ENCODE measurements at places on chromosomes 5 and 9.

DNA sequence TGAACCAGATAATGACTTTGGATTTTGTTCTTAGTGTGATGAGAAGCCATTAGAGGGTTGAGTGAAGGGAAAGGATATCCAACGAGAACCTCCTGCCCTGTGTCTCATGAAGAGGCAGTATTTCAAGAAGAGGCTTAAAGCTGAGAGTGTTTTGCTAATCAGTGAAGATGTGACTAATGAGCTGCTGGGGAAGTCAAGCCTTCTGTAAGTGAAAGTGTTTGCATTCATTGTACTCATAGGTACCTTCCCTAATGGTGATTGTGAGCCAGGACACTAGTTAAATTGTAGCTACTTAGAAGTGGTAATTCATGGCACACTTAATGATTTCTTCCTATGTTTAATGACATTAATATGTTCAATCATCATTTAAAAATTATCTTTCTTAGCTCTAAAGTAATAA lies 23.7 kb downstream of the PIP5K1B start:
- no peak for DNase-seq

GRCh38 chr9:98327249-98327561 lies 71.8 kb upstream of the TBC1D2 start:
- no peak for DNase-seq

GRCh38 chr5:134555223-134555889 lies 29.9 kb downstream of the JADE2 start:
- no peak for DNase-seq

GRCh38 chr9:37929441-37929895 lies 25.5 kb upstream of the SLC25A51 start:
- no peak for DNase-seq

GRCh38 chr5:133398646-133399101 lies 213.7 kb downstream of the FSTL4 start:
- DNase-seq: no peak

- no peak for DNase-seq
These were observed 7.1 kb upstream of the RARS1 start for GRCh38 chr5:168479166-168479565.

DNA sequence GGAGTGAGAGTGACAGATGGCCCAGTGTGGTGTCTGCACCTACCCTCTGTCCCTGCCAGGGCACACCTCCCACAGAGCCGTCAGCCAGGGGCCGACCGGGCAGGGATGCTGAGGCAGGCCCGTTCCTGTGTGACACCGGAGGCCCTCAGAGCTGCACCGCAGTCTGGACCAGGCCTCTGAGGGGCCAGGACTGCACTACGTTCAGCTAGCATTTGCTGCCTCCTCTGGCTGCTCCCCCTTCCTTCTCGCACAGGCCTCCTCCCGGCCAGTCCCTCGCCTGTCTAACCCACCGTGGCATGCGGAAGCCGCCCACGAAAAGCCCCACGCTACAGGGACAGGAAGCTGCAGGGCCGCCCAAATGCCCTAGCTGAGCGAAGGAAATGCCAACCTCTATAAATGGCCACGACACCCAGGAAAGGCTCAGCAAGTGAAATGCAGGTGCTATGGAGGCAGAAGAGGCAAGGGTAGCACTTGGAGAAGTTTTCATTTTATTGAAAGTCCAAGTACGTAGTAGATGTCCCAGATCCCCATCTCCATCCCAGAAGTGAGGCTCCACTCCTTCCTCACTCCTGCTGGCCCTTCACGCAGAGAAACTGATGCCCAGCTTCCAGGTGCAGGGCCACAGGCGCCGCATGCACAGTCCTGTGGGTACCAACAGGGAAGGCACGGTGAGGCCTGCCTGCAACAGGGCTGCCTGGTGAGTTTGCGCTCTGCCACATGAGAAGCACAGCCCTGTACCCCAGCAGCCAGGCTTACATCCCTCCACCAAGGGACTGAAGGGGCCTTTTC lies 38.7 kb downstream of the MAPK9 start:
- DNase-seq: no peak

DNA sequence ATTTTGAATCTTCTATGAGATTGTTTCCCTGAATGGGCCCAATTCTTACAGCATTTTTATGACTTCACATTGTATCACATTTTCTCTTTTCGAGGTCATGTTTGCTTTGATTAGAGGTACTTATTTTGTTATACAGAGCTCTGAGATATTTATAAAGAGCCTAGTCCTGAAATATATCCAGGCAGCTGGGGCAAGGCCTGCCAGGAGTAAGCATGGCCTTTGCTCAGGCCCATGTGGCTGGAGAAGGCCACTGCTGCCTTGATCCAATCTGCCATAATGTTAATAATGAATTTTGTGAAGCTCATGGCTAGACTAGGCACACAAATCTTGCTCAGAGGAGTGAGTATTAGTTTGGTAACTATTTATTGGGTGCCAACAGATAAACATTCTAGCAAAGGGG lies 96.0 kb downstream of the TARS1 start:
- no peak for DNase-seq

GRCh38 chr9:135174981-135175380 lies 87.5 kb downstream of the OLFM1 start:
- no peak for DNase-seq

- DNase-seq: no peak
These were observed 19.4 kb upstream of the DAB2IP start for GRCh38 chr9:121631978-121632418.

- no peak for DNase-seq
These were observed 17.5 kb upstream of the SLC9A3 start for GRCh38 chr5:541539-542318.

DNA sequence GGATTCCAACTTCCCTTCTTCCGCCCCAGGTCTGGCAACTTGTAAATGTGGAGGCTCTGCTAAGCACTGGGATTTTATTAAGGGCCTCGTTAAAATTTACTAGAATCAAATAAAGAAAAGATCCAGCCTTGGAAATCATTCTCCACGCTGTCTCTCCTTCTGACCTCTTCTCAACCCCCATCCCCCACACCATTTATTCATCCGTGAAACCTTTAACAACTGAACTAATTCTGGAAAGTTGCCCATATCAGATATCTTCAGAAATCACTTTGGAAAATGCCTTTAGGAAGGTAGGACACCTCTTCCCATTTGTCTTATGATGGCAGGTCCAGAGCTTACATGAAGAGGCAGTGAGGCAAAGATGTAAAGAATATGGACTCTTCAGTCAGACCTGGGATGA lies 288.5 kb downstream of the SLIT3 start:
- DNase-seq: no peak

GRCh38 chr5:127660047-127660733 lies 11.3 kb downstream of the CTXN3 start:
- no peak for DNase-seq

GRCh38 chr9:89122949-89123348 lies 55.7 kb downstream of the SHC3 start:
- DNase-seq: no peak

DNA sequence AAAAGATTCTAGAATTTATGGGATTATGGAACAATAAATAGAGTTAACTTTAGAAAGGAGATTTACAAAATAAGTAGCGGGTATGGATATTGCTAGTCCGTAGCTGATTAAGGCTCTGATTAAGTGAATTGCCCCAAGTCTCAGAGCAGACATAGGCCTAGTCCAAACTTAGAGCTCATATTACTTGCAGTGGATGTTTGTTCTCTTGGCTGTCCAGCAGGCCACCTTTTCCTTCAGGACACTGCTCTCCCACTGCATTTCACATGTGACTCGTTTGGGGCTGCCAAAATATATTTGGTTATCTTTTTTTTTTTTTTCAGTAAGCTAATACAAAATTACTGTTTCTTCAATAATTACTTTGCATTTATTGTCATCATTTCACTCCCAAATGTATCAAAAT lies 76.6 kb downstream of the ARRDC3 start:
- DNase-seq: no peak

GRCh38 chr9:16045651-16046280 lies 492.9 kb downstream of the CCDC171 start:
- no peak for DNase-seq

GRCh38 chr5:112374818-112375217 lies 44.3 kb downstream of the EPB41L4A start:
- DNase-seq: no peak

DNA sequence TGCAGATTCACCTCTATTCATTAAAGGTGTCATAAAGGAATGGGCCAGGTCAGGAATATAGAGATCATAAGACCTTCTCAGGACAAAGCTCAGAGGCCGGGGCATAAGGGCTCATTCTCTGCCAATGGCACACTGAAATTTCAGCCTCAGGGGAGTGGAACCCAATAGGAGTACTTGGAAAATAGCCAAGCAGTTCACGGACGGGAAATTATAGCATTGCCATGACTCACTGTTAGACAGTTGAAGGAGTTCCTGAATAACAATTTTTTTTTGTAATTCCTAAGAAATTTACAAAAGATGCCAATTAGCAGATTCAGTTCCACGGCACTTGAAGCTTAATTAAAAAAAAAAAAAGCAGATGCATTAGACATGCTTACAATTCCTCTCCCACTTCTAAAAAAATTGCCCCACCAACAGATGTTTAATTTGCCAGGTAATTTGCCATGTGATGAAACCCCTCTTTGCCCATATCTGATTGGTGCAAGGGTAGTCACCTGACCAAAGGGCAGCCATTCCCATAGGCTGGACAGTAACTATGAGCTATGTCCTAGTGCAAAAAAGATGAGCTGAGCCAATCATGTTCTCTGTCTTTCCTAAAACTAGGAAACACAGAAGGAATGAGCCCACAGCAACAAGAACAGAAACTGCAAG lies 58.6 kb downstream of the PTCD2 start:
- DNase-seq: no peak

GRCh38 chr9:77834898-77835488 lies 186.9 kb upstream of the GNA14 start:
- DNase-seq: no peak

GRCh38 chr5:116313366-116313765 lies 228.5 kb downstream of the COMMD10 start:
- no peak for DNase-seq

DNA sequence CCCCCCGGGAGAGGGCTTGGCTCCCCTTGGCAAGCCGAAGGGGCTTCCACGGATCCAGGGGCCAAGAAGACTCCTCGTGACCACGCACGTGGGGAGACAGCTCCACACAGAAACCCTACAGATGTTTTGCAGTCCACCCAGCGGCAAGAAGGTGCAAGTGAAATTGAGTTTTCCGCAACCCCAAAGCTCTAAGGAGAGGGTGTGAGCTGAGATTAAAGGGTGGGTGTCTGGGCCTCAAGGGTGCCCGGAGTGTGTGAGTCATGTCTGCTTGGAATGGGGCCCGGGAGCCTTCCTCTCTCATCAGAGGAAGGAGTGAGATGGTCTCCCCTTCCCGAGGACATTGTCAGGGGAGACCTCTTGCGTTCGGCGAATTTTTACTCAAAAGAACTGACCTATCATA lies 79.1 kb downstream of the OLFM1 start:
- no peak for DNase-seq

- DNase-seq: no peak
These were observed 3.1 kb downstream of the SRD5A1 start for GRCh38 chr5:6636293-6636692.

DNA sequence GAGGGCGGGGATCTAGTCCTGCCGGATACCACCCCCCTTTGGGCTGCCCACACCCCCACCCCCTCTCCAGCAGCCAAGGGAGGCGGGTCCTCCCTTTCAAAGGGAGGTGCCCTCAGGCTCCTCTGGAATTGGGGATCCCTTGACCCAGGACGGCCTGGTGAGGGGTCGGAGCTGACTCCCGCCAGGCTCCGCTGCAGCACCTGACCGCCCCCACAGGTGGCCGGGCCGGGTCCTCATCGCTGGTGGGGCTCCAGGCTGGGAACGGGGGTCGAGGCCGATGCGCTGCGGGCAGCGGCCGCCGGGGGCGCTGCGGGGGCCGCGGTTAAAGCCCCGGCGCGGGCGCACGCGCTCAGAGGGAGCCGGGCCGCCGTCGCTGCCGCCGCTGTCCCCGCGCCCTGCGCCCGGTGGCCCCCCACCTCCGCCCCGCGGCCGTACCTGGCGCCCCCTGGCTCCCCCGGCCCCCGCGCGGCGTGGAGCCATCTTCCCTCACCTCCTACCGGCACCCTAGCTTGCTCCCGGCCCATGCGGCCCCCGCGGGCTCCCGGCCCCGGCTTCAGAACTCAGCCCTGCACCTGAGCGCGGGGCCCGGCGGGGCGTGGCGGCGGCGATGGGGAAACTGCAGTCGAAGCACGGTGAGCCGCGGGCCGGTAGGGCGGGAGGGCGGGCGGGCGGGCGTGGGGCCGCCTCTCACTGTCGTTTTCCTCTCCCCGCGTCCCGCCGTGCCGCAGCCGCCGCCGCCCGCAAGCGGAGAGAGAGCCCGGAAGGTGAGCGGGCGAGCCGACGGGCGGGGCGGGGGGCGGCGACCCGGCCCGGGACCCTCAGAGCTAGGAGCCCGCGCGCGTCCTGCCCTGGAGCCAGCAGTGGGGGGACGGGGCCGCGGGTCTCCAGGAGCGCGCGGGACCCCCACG lies at the start of gene NKD2:
TSS of gene NKD2 (plus strand) at position 352 of the 908 bp plus-strand sequence. CDS start at position 608, 256 bp downstream.
- DNase-seq: peak; percentile 50

DNA sequence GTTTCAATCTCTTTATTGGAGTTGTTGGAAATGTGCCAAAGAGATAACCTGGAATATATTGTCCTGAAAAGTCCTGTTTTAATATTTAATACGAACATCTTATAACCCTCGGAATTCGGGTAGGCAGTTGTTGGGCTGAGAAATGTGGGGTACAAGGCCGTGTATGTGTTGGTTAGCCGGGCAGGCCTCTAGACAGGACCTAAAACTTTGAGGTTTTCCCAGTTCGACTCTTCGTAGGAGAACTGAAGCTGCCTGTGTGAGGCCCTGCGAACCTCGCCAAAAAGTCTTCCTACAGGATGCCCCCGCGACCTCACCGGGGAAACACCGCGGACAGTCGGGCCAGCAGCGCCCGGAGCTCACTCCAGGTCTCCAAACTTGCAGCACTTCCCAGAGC lies 583 bp upstream of the TJP2 start:
- no peak for DNase-seq

GRCh38 chr5:72817076-72817481 lies 618 bp downstream of the TNPO1 start:
- DNase-seq: peak; percentile 17

DNA sequence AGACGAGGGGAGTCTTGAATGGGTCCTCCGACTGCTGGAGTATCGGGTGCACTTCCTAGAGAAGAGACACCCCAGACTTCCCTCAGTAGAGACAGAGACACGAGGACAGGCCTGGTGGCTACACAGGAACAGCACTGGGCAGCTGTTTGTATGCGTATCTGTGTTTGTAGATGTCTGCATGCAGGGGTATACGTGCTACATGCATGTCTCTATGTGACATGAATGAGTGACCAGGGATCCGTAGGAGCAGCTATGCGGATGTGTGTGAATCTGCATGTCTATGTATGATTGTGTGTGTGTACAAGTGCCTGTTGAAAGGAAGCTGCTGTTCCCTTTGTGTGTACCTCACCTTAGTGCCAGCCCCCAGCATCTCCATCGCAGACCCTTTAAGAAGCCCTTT lies 31.2 kb downstream of the CNTFR start:
- DNase-seq: no peak

DNA sequence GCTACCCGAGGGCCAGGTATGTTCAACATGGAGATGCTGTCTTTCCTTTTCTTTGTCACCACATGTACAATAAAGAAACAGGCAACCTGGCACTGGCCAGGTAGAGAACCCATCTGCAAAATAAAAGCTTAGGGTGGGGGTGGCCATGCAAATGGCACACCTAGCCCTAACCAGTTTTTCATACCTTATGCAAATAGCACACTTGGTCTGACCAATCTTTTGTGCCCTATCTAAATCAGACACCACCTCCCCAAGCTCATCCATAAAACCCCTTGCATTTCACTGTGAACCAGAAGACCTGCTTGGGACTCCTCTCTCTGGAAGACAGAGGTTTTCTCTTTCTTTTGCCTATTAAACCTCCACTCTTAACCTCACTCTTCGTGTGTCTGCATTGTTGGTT lies 33.9 kb downstream of the JAKMIP2 start:
- DNase-seq: no peak

Measured in GM18507 (cell line).